ENCODE measurements at places on chromosomes 13 and 19.

DNA sequence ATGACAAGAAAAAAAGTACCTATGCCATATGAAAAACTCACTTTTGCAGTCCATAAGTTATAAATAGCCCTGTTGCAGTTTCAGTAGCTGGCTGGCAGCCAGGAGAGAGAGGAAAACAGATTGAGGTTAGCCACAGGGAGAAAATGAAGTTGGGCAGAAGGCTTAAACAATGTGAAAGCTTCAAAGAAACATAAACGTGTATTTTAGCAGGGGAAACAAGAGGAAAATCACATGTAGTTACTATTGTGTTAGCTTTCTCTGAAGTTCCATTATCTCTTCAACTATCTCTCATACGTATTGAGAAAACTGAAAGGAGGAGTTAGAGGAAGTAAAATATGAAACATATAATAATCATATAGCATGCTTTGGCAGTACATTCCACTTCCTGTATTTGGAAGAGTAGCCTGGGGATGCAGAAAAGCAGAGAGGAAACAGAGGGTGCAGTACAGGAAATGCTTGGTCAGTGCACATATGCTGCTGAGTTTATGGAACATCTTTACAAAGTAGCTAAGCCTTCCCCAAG, 1551.1 kb downstream of the EFNB2 start:
- no peak for DNase-seq

DNA sequence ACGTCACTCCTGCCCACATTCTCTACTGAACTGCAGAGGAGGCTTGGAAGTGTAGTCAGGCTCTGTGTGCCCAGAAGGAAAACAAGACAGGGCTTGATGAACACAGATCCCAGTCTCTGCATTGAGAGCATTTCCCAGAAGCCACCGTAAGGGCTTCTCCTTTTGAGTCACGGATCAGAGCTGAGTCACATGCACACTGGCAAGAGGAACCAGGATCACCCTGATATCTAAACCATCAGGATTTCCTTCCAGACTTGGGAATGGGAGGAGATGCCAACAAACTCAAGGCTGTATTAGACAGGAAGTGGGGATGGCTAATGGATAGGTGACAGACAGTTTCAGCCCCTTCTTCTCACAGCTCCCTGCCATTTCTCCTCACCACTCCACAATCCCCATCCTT, 17.7 kb upstream of the FBXO17 start:
- no peak for DNase-seq

DNA sequence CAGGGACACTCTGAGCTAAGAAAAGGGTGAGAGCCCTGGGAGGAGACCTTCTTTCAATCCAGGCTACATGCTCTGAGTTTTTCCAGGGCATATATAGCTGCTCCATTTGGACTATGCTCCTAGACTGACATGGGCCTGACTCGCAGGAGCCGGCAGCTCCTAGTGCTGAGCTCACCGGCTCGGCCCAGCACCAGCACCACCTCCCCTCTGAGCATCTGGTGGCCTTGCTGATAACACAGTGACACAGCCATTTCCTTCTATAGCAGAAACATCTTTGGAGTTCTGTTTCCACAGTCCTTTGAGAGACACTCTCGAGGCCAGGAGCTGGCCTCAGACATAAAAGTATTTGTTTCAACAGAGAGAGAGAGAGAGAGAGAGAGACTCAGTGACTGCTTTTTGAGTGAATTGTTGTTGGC, 184.9 kb downstream of the TM9SF2 start:
- DNase-seq: no peak

GRCh38 chr13:77300176-77301037, 26.5 kb downstream of the MYCBP2 start:
- DNase-seq: no peak

GRCh38 chr13:95192998-95193397, 108.3 kb downstream of the ABCC4 start:
- DNase-seq: no peak

DNA sequence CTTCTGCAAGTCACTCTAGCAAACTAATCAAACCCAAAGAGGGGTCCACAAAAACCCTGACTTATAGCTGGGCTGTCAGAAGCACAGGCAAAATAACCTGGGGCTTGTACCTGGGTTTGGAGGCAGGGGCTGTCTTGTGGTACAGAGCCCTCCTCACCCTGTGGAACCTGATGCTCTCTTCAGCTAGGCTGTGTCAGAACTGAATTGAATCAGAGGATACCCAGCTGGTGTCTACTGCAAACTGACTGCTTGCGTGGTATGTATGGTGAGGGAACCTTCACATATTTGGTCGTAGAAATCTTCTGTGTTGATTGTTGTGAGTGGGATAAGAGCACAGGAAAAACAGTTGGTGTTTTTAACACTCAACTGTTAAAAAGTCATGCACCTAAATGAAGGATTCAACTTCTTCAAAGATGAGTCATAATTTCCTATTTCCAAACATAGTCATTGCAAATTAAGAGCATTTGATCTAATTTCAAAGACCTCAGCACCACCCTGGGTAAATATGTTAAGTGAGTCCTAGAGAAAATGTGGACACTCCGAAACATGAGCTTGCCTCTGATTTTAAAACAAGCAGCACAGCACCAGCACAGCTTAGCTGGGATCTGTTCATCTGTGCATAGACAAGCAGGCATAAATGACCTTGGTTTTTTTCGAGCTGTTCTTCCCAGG, 840.2 kb downstream of the UQCRFS1 start:
- DNase-seq: no peak

- DNase-seq: no peak
Measured at GRCh38 chr13:78764665-78765064, 105.7 kb upstream of the OBI1 start.

DNA sequence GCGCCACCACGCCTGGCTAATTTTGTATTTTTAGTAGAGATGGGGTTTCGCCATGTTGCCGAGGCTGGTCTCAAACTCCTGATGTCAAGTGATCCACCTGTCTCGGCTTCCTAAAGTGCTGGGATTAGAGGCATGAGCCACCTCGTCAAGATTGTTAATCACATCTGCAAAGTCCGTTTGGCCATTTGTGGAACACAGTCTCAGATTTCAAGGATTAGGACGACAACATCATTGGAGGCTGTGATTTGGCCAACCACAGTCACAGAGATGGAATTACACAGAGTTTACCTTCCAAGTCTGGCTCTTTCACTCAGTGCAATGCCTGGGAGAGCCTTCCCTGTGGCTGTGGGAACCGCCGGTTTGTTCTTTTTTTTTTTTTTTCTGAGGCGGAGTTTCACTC, 17.8 kb downstream of the SULT2B1 start:
- DNase-seq: no peak

DNA sequence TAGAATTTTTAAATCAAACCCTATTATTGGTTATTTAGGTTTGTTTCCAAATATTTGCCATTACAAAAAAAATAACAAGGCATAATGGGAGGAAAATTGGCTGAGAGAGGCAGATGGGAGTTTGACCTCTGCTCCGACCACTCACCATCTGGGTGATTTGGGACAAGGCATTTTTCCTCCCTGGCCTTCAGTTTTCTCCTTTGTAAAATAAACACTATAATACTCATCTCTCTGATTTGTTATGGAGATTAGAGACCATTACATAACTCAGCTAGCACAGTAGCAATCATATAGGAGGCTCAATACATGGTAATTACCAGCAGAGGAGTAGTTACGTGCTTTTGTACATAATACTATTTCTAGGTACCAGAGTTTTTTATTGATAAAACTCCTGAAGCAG, 70.2 kb upstream of the STK24 start:
- DNase-seq: no peak

DNA sequence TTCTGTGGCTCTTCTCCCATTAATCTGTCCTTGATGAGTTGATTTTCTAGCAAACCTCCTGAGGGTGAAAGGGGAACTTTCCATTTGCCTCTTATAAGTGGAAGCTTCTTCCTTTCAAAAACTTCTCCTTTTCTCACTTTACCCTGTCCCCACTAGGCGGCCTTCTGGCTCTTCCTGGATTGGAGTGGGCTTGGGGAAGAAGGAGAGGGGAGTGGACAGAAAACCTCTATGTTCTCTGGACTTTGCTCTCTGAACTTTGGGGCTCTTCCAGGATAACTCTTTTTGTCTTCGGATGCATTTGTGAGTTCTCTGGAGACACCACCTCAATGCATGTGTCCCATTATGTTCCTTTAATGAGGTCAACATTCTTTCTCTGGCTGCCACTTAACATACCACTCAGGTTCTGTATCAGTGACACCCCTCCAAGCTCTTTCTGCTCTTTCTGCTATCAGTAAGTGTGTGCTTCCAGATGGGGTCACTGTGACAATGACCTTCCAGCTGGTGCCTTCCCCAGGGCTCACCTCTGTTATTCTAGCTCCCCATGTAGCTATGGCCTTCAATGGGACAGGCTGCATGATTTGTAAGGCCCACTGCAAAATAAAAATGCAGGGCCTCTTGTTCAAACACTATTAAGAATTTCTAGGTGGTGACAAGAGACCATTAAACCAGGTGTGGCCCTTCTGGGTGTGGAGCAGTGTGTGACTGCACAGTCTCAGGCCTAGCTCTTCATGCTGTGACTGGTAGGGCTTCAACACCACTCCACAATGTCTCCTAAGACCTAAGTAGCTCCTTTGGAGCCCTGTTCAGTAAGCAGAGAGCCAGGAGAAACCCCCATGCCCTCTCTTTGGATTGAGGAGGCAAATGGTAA, 389.2 kb downstream of the EFNB2 start:
- no peak for DNase-seq

DNA sequence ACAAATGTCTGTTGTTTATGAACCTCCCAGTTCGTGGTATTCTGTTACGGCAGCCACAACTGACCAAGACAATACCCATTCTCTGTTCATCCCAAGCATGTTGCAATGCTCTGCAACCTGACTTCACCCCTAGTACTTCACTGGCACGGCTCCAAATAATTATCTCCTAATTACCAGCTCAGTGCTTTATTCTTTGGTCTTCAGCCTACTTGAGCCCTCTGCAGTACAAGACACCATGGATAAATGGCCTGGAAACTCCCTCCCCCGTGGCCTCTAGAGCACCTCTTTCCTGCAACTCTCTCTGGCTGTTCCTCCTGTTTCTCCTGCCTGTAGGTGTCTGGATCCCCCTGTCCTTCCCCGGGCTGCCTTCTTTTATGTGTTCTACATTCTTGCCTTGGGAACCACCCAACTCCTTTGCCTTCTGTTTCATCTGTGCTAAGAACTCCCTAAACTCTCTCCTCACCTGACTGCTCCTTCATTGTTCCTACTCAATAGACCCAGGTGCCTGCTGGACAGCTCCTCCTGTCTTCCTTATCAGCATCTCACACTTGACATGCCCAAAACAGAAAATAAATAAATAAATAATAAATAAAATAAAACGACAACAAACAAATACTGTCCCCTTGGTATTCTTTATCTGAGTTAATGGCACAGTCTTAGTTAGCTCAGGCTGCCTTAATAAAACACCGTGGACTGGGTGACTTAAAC, 200.4 kb upstream of the IPO5 start:
- DNase-seq: no peak

GRCh38 chr13:44249431-44249836, 124.2 kb upstream of the SERP2 start:
- no peak for DNase-seq

GRCh38 chr13:48853728-48854102, 122.0 kb upstream of the FNDC3A start:
- DNase-seq: no peak

- no peak for DNase-seq
Measured at GRCh38 chr13:35923347-35923746, 207.8 kb downstream of the DCLK1 start.

DNA sequence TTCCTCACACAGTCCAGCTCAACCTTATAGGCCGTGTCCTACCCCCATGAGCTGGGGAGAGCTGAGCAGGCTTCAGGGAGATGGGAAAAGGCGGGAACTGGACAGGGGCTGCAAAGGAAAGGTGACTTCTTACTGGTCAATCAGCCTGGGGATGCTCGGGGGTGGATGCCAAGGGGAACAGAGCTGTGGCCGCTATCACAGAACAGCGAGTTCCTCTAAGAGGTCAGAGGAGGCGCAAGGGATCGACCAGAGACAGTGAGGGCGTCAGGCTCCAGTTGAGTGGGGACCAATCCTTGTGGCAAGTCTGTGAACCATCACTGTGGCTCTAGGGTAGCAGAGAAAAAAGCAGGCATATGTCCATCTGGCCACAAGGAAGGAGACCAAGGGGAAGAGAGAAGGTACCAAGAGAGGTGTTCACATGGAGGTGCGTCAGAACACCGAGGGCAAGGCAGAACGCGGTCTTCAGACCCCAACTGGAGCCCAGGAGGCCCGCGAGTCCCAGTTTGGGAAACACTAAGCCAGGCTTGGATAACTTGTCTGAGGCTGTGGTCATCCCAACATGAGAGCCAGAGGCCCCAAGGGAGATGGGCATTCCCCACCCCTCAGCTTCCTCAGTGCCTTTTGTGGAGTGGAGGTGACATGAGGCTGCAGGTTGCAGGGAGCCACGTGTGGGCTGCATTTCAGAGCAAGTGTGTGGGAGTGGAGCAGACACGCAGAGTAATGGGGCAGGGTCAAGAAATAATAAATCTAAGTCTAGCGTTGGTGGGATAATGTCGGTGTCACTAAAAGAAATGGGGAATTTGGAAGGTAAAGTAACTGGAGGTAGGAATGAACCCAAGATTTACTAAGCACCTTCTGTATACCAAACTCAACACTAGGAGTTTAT, 3.9 kb downstream of the F10 start:
- DNase-seq: no peak

- no peak for DNase-seq
Measured at GRCh38 chr13:114108894-114109293, 23.5 kb downstream of the RASA3 start.

DNA sequence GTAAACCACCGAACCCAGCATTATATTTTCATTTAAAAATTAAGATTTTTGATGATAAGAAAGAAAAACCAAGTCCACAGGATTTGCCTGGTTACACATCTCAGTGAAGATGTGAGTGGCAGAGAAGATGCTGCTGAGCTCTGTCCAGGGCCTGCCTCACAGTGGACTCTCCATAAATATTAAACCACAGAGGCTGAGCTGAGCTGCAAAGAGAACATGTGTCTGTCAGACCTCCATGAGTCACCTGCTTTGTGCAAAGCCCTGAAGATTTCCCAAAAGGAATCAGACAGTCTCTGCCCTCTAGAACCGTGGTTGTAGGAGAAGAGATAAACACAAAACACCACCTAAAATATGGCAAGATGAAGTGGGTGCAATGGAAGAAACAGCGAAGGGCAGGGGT, 127.2 kb upstream of the TSC22D1 start:
- DNase-seq: no peak

GRCh38 chr19:41303954-41304353, 6.0 kb upstream of the CCDC97 start:
- DNase-seq: no peak

- no peak for DNase-seq
Measured at GRCh38 chr13:97478247-97478646, 44.3 kb downstream of the RAP2A start.

- no peak for DNase-seq
Measured at GRCh38 chr13:101978552-101979315, 423.1 kb downstream of the FGF14 start.

- DNase-seq: no peak
Measured at GRCh38 chr19:57900311-57900710, 11.5 kb upstream of the ZNF814 start.

DNA sequence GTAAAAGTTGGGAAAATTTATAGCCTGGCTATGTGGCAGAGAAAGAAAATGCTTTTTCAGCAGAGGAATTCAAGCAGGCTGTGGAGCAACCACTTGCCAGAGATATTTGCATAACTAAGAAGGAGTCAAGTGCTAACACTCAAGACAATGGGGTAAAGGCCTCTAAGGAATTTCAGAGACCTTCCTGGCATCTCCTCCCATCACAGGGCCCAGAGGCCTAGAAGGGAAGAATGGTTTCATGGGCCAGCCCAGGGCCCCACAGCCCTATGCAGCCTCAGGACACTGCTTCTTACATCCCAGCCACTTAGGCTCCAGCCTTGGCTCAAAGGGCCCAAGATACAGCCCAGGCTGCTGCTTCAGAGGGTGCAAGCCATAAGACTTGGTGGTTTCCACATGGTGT, 14.3 kb downstream of the SLC15A1 start:
- no peak for DNase-seq
